ENCODE measurements at places on chromosomes 16 and 17.
A peak's percentile ranks its signal among the peaks of the same experiment; 100 is the strongest.

GRCh38 chr16:70737377-70738082 lies 51.7 kb upstream of the MTSS2 start:
- peak; percentile 87 for DNase-seq

DNA sequence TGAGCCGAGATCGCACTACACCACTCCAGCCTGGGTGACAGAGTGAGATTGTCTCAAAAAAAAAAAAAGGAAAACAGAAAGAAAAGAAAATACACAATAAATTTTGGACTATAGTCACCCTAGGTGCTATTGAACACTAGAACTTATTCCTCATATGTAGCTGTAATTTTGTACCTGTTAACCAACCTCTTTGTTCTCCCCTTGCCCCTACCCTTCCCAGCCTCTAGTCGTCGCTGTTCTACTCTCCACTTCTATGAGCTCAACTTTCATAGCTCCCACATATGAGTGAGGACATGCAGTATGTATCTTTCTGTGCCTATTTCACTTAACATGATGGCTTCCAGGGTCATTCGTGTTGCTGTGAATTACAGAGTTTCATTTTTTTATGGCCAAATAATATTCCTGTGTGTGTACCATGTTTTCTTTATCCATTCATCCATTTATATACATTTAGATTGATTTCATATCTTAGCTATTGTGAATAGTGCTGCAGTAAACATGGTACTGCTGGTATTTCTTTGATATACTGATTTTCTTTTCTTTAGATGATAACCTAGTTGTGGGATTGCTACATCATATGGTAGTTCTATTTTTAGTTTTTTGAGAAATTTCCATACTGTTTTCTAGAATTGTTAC lies 28.3 kb downstream of the VPS35L start:
- peak; percentile 30 for DNase-seq

DNA sequence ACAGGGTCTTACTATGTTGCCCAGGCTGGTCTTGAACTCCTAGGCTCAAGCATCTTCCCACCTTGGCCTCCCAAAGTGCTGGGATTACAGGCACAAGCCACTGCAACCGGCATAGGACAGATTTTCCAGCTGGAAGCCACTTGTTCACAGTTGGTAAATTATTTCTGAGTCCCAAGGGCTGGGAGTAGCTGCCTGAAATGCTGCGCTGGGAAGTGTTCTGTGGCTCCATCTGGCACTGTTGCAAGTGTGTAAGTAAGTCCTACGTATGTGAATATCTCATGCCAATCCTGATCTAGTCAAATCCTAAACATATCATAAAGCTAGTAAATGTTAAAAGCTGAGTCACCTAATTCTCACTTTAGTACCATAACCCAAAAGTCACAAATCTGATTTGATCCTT lies 48.1 kb downstream of the YWHAE start:
- DNase-seq, result no peak

- peak; percentile 21 for DNase-seq
Measured at GRCh38 chr16:50316102-50316847, 49.9 kb downstream of the ADCY7 start.

DNA sequence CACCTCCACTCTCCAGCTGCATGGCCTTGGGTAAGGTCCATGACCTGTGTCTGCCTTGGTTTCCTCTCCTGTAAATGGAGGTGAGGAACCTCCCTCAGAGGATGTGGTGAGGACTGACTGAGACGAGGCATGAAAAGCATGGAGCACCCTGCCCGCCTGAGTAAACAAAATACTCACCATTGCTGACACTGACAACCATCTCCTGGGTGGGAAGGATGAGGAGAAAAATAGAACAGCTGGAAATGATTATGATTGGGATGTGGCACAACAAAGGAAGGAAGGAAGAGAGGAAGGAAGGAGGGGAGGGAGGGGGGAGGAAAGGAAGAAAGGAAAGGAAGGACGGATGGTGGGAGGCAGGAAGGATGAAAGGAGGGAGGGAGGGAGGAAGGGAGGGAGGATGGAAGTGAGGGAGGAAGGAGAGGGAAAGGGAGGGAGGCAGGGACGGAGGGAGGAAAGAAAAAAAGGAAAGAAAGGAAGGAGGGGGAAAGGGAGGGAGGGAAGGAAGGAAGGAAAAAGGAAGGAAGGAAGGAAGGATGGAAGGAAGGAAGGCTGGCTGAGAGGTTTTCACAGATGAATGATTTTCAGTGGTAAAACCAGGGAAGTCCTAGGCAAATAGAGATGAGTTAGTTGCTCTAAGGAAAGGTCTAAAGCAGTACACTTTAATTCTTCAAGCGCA lies 276.5 kb upstream of the XYLT1 start:
- no peak for DNase-seq

- peak; percentile 80 for DNase-seq
Measured at GRCh38 chr16:79267781-79268180, 332.8 kb downstream of the MAF start.

DNA sequence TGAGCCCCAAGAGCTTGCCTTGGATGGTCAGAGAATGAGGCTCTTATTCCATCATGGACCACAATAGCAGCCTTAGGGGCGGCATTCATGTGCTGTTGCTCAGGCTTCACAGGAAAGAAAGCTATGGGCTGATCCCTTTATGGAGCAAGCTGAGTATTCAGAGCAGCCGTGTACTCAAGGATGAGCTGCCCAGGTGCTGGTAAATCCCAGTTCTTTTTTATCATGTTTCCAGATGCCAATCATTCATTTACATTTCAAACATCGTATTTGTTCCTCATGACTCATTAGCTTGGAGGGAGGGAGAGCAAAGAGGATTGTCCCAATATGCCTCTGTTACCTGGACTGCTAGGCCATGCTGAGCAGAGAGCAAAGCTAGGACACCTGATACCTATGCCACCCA lies 475.7 kb downstream of the SHISA9 start:
- no peak for DNase-seq

GRCh38 chr16:60304720-60305119 lies 1570.6 kb upstream of the GOT2 start:
- DNase-seq, result no peak

- DNase-seq, result no peak
Measured at GRCh38 chr17:4189280-4189679, 46.3 kb downstream of the CYB5D2 start.

GRCh38 chr17:48068491-48068961 lies 20.4 kb downstream of the NFE2L1 start:
- DNase-seq, result no peak

- DNase-seq, result no peak
Measured at GRCh38 chr17:34847938-34848337, 113.3 kb downstream of the CCT6B start.

GRCh38 chr16:84502581-84502980 lies 1.9 kb downstream of the MEAK7 start:
- no peak for DNase-seq

- no peak for DNase-seq
Measured at GRCh38 chr16:58855291-58855863, 121.3 kb upstream of the GOT2 start.

DNA sequence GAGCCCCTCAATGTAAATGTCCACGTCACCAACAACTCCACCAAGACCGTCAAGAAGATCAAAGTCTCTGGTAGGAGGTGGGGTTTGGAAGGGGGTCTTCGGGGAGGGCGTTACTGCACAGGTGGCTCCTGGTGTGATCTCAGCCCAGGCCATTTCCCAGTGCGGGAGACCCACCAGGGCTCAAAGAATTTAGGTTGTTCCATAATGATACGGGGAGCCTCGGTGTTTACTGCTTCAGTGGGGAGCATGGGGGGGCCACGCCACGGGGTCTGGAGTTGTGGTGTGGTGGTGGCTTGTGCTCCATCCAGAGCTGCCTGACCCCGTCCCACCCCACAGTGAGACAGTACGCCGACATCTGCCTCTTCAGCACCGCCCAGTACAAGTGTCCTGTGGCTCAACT lies 7.8 kb downstream of the ARRB2 start:
- no peak for DNase-seq

DNA sequence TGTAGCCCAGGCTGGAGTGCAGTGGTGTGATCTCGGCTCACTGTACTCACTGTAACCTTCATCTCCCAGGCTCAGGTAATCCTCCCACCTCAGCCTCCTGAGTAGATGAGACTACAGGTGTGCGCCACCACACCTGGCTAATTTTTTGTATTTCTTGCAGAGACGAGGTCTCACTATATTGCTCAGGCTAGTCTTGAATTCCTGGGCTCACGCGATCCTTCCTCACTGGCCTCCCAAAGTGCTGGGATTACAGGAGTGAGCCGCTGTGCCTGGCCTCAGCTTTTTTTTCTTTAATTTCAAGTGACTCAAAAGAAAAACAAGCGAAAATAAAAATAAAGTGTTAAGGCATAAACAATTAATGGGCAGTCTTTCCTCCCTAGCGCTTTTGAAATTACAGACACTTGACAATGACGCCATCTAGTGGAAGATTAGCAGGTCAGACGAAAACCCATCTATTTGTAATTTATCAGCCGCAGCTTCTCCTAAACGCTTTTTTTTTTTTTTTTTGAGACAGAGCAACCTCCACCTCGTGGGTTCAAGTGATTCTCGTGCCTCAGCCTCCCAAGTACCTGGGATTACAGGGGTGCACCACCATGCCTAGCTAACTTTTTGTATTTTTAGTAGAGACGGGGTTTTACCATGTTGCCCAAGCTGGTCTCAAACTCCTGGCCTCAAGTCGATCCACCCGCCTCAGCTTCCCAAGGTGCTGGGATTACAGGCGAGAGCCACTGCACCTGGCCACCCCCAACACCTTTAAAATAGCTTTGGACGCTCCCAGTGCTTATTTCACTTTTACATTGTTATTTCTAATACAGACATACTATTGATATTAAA lies 28.1 kb upstream of the PECAM1 start:
- no peak for DNase-seq

DNA sequence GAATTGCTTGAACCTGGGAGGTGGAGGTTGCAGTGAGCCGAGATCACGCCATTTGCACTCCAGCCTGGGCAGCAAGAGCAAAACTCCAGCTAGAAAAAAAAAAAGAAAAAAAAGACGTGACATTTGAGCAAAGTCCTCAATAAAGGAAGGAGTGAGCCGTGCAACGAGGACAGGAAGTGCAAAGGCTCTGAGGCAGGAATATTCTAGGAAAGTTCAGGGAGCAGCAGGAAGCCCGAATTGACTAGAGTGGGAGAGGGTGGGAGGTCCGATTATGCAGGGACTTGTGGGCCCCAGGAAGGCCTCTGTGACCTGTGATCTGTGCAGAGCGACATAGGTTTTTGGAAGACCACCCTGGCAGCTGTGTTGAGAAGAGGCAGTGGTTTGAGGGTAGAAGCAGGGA lies 8.6 kb upstream of the LASP1NB start:
- peak; percentile 8 for DNase-seq

DNA sequence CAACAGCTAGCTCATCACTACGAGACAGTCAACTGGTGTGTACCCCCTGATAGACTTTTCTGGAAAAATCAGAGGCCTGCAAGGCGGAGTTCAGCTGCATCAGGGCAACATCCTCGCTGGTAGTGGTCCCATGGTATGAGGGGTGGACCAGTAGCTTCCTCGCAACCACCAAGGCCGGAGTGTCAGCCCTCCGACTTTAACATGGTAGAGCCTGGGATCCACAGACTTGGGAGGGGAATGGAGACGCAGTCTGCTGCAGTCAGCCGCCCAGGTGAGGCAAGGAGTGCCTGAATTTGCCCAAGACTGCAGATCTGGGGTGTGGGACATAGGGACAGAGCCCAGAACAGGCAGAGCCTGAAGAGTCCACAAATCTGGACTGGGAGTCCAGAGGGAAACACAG lies 13.4 kb downstream of the ZG16B start:
- DNase-seq, result no peak

GRCh38 chr16:85615852-85616606 lies 2.9 kb downstream of the GSE1 start:
- peak; percentile 92 for DNase-seq

DNA sequence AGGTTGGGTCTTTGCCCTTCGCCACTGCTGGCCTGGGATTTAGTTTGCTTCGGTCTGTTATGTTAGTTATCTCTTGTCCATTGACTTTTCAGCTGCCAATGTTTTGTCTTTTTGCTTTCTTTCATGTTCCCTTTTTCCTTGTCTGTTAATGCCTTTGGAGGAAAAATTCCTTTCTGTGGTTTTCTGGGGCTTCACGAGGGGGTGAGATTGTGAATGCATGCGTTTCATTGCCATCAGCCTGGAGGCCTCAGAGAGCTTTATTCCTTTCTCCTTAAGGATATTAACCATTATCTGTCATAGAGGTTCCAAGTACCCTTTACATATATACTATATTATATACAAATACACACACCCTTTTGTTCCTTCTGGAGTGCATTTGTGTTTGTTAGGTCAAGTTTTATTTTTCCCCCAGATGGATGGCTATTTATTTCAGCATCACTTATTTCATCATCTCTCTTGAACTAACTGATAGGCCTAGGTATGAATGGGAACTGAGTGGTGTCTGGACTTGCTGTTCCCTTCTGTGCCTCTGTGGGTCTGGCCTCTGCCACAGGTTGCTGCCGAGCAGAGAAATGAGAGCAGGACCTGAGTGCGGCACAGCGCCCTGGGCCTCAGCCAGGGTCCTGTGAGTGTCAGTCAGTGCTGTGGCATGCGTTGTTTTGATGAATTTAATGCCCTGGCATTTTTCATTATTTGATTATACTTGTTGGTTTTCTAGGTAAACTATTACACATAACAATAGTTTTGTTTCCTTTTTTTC lies 193.4 kb downstream of the LGALS9B start:
- DNase-seq, result no peak

DNA sequence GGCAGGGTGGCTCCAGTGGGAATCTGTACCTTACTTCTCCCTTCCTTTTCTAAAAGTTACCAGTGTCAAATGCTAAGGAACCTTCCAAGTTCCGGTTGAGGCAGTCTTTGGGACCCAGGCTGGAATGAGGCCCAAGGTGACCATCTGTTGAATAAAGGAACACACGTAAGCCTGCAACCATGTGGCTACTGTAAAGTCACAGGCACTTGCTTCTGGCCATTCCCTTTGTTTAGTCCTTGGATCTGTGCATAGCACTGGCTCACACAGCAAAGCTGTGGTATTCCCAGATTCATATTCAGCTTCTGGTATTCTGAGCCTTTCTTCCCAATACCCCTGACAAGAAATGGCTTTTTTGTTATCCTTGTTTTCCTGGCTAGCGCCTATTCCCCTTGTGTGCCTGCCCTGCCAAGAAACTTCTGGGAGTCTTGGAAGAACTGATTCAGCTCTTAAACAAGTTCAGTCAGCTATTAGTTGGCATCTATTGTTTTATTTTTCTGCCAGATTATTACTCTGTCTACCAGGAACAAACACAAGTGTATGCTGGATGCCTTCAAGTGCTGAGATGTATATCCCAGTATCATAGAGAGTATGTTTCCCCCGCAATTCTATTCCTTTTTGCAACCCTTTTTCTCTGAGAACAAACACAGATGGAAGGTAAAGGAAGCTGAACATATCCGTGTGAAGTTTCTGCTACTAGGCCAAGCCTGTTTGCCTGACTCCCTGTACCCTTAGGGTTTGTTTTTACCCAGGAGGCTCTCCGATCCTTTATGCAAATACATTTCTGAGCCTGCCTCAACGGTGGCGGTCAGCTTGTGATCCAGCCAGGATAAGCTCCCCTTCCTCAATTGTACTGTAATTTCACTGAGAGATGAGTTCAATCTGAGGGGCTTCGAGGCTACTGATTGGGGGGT lies 13.2 kb downstream of the TMEM238L start:
- no peak for DNase-seq

DNA sequence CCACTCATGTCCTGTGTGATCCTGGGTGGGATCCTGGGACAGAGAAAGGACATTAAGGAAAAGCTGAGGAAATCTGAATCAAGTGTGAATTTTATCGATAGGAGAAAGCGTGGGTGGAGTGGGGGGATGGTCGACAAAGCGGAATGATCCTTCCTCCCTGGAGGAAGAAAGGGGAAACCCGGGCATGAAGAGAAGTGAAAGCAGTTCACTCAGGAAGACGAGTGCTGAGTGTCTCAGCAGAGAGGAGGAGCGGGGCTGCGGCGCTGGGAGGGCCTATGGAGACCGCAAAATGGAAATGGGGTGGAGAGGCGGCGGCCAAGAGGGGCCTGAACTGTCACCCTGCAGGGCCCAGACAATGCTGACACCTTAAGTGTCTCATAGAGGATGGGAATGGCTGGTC lies 8.7 kb downstream of the ZDHHC7 start:
- DNase-seq, result no peak

All from stimulated activated CD8-positive, alpha-beta memory T cell treated with anti-CD3 and anti-CD28 coated beads, Interleukin-4, amount 100 ng/mL, for 48 hours (primary cell).